ENCODE measurements at places on chromosomes 12 and 14.

- H3K4me3 ChIP-seq, result no peak overlapping the region
- no peaks in the 10 kb centered on the region for H3K27me3 ChIP-seq
- no peak for DNase-seq
- H3K36me3 ChIP-seq, result no peaks in the 10 kb centered on the region
These were observed 156.0 kb downstream of the SAMD4A start for GRCh38 chr14:54722791-54723432.

DNA sequence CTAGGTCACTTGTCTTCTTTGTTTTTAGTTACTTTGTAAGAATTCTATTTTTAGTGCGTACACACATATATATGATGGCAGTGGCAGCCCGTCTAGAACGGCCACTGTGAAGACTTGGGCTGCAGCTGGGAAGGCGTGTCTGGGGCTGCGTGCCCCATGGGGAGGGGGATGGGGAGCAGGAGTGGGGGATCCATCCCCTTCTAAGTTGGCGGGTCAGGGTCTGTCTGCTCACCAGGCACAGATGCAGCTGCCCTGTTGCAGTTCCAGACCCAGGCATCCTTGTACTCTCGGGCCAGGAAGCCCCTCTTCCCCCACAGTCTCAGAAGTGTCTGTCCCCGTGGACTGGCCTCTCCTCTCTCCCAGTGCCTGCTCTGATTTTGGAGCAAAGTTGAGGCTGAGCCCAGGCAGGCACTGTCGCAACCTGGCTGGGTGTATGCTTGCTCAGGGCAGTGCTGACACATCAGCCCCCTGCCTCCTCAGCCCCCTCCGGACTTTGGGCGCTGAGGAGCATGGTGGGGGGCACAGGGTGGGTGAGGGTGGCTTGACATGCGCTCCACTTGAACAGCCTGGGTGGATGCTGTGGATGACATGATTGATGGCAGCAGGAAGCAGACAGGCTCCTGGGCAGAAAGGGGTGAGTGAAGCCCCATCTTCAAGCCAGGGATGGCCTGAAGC is 271.2 kb upstream of the NAV3 start:
- no peak overlapping the region for H3K27ac ChIP-seq
- no peaks in the 10 kb centered on the region for H3K36me3 ChIP-seq
- H3K4me1 ChIP-seq, result no peaks in the 10 kb centered on the region
- DNase-seq, result no peak
- H3K4me3 ChIP-seq, result no peak overlapping the region

- no peak overlapping the region for H3K4me3 ChIP-seq
- H3K36me3 ChIP-seq, result no peaks in the 10 kb centered on the region
- H3K27ac ChIP-seq, result no peak overlapping the region
- no peak for DNase-seq
- H3K27me3 ChIP-seq, result no peaks in the 10 kb centered on the region
- no peaks in the 10 kb centered on the region for H3K4me1 ChIP-seq
These were observed 203.0 kb downstream of the SNAPC1 start for GRCh38 chr14:61965030-61965745.

GRCh38 chr14:68112442-68112841 is 292.9 kb downstream of the RAD51B start:
- no peak overlapping the region for H3K4me3 ChIP-seq
- no peak overlapping the region for H3K27ac ChIP-seq
- no peak for DNase-seq
- peaks cover 5% of the 10 kb centered on the region for H3K4me1 ChIP-seq
- no peaks in the 10 kb centered on the region for H3K27me3 ChIP-seq

DNA sequence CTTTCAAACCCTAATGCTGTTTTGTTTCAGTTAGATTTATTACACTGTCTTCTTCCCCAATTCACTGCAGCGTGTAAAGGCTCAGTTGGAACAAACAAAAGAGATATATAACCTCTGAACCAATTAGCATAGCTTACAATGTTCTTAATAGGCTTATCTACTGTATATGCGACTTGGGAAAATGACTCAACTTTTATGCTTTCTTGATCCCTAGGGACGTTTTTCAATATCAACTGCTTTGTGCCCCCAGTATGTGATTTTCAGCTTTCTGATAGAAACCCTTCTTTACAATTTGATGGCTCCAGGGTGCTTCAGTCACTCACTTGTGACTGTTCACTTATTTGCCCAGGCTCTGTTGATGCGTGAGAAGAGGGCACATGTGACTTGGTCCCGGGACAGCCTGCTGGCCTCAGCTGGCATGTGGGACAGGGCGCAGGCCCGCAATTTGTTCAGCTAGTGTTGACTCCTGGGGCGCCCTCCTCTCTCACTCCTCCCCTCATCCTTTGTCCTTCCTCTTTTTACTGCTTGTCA is 107.1 kb downstream of the TMTC2 start:
- no peak overlapping the region for H3K4me3 ChIP-seq
- H3K27me3 ChIP-seq, result no peaks in the 10 kb centered on the region
- H3K27ac ChIP-seq, result no peak overlapping the region
- H3K4me1 ChIP-seq, result no peaks in the 10 kb centered on the region
- no peaks in the 10 kb centered on the region for H3K36me3 ChIP-seq
